ENCODE measurements at places on chromosomes 2 and 18. TPM values are rescaled to one million over a fixed set of nuclear protein-coding genes. Genes with fewer than 3 reads are reported as not detected.

DNA sequence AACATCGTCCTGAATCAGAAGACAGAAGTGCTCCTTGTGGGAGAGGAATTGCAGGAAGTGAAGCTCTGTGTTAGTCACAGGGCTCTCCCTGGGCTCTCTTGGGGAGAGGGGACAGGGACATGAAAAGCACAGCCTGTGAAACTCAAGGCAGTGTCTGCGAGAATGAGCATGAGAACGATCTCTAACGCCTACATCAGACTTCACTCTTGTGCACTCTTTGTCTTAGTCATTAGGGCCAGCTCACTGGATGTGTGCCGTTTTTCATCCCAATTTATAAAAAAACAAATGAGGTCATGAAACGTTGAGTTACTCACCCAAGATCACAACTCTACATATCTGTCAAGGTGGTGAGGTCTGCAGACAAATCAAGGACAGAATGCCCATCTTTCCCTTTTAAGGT lies 27.0 kb upstream of the TWIST2 start:
- no peak for DNase-seq

DNA sequence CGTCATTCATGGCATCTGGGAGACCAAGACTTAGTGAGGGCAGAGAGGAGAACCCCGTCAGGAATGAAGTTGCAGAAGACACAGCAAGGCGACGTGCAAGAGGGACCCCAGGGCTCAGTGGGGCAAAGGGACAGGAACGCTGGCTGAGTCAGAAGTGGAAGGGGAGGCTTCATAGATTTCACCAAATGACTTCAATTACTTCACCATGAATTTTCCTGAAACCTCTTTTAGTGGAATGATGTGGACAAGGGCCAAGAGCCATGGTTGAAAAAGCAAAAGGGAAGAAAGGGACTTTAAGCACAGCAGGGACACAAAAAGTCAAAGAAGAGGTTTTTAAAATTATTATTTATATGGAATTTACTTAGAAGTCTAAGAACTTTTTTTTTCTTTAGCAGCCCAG lies 141.6 kb upstream of the PID1 start:
- DNase-seq = no peak

DNA sequence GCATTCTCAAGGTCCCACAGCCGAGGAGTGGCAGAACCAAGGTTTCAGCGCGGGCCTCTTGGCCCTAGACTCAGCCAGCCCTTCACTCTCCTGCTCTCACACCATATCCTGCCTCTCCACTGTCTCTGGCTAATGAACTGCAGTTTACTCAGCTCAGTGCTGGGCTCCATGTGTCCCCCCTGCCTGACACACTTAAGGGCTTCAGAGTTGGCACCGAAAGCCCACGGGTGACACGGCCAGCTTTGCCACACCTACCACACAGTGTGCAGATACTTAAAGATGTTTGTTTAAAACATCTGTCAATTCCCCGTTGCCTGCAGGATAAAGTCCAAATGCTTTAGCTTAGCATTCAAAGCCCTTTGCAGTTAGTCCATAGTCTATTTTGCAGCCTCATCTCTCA lies 241.2 kb downstream of the SEPTIN10 start:
- DNase-seq = no peak

DNA sequence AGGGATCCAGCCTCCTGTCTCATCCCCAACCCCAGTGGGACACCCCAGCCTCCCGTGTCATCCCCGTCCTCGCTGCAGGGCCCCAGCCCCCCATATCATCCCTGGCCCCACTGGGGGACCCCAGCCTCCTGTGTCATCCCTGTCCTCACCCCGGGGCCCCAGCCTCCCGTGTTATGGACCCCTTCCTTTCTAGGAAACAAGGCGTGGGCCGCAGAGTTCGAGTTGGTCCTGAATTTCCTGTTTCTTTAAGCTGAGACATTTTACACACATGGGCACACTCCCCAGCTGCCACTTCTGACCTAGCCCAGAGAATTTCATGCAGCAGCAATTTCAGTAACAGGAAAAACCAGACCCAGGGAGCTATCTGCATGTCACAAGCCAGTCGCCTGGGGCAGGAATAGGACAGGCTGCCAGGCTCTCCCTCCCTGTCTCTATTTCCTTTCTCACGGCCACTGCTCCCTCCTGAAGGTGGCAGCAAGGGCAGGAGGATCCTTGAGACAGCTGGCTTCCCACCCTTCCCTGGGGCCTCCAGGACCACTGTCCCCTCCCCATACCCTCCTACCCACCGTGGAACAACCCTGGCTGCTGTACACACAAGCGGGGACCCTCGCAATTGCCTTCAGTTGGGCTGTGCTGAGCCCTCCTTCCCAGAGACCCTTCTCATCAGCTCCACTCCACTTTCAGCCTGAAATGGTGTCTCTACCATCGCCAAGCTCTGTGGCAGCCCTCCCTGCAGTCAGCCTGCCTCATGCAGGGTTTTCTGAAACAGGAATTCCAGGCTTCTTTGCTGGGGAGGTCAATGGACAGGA lies 141.9 kb upstream of the ID2 start:
- DNase-seq = no peak

DNA sequence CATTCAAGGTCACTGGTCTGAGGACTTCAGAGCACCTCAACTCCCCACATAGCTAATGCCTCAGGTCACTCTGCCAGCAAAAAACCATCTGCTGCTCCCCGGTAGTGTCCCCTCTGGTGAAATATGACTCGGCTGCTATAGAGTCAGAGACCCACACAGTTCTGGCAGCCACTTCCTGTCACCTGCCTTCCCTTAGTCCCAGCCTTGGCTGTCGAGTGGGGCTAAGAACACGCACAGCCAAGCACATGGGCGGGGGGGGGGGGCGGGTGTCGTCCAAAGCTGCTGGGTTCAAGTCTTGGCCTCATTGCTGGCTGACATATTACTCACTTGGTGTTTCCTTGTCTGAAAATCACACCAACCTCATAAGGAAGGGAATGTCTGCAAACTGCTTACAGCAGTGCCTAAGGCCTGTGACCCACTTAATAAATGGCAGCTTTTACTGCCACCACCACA lies 37.5 kb downstream of the POLR1A start:
- no peak for DNase-seq

DNA sequence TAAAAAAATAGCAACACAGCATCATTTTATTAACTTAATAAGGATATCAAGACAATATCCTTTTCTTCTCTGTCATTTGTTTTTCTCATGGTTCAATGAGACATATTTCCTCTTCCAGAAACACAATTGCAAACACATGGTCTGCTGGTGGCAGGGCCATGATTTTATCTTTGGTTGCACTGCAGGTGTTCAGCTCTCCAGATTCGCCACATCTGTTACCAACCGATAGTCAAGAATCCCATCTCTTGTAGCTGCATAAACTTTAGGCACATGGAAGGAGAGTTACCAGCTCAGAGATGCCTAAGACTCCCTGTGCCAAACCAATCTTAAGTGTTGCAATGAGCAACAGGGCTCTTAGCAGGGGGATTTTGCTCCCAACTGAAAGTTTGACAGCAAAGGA lies 1303.2 kb upstream of the CELF4 start:
- DNase-seq = no peak

DNA sequence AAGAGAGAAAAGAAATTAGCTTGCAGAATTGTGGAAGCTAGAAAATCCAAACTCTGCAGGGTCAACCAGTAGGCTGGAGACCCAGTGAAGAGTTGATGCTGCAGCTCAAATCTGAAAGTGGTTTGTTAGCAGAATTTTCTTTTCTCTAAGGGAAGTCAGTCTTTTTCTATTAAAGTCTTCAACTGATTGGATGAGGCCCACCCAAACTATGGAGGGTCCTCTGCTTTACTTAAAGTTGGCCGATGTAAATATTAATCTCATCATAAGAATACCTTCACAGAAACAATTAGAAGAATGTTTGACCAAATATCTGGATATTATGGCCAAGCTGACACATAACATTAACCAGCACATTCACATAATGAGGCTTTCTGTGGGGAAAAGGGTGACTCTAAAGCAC lies 73.7 kb downstream of the FTCDNL1 start:
- DNase-seq = no peak

- no peak for DNase-seq
Measured at GRCh38 chr2:150853263-150853662, 365.8 kb upstream of the RND3 start.

GRCh38 chr18:55275039-55275901 lies 312.7 kb downstream of the TCF4 start:
- peak; percentile 60 for DNase-seq

DNA sequence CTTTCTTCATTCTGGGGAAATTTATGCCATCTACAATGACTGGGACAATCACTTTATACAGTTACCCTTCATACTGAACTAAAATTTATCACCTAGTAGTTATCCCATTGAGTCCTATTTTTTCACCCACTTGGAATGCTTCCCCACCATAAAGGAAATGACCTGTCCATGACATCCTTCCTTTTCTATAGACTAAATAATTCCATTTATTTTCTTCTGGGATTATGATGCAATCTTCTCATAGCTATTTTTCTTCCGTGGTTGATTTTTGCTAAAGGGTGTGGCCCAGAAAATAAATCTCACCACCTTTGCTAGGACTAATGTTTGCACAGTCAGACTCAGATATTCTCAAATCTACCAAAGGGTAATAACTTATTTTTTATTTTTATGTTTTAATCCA lies 186.1 kb upstream of the NRXN1 start:
- peak; percentile 46 for DNase-seq

- DNase-seq = no peak
Measured at GRCh38 chr2:235966932-235967757, 201.0 kb downstream of the GBX2 start.

DNA sequence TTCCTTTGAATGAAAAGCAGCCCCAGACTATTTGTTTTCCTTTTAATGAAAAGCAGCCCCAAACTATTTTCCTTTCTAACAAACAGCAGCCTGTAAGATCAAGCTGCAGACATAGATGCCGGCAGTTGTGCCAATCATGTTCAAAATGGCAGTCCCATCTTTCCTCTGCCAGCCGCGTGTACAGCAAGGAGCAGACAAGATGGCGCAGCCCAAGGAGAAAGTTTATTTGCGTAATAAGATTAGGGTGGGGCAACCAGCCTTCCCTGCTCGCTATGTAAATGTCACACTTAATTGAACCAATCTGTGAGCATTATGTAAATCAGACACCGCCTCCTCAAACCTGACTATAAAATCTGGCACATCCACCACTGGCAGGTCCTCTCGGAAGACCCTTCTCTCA lies 226.0 kb downstream of the TGIF1 start:
- peak; percentile 33 for DNase-seq

DNA sequence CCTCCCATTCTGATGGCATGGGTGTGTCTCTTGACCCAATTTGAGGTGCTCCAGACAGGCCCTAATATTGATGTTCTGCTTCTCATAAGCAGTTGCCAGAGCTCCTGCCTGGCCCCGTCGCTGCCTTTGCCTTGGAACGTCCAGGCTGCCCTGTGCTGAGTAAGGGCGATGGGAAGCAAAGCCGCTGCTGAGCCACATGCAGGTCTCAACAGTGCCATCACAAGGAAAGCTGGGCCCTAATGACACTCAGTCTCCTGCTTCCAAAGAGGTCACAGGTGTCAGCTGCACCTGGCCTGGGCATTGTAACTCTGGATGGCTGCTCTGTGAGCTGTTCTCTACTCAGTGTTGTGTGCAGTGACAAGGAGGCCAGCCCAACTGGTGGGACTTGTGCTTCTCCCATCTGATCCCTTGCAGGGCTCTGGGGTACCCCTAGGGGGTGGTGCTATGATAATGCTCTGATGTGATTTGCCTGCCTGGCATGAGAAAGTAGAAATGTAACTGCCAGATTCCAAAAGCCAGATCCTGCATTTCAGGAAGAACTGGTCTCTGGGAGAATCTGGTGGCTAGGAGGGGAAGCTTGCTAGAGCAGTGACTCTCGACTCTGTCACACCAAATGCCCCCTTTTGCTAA lies 8.7 kb downstream of the TTC39C start:
- peak; percentile 44 for DNase-seq

GRCh38 chr2:235264512-235264911 lies 229.3 kb upstream of the AGAP1 start:
- peak; percentile 31 for DNase-seq

DNA sequence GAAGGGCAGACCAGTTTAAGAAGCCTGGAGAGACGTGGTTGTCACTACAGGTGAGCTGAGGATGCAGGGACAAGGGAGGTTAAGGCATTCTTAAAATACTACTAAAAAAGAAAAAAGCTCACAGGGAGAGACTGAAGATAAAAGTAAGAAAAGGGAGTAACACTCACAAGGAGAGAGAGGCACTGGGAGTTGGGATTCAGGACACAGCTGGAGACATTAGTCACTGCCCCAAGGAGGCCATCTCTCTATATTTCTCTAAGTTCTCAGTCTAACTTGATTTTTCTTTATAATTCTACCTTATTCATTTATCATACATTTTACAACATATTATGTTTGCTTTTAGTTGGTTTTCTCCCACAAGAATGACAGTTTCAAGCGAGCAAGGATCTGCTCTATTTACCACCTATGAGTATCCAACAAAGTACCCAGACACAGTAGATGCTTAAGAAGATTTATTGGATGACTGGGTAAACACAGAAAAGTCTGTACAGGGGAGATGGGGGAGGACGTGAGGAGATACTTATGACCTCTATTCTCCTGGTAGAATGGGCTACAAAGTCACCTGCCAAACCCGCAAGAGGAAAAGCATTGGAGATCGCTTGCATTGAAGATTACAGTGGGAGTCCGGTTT lies 2.2 kb downstream of the SERPINE2 start:
- no peak for DNase-seq

DNA sequence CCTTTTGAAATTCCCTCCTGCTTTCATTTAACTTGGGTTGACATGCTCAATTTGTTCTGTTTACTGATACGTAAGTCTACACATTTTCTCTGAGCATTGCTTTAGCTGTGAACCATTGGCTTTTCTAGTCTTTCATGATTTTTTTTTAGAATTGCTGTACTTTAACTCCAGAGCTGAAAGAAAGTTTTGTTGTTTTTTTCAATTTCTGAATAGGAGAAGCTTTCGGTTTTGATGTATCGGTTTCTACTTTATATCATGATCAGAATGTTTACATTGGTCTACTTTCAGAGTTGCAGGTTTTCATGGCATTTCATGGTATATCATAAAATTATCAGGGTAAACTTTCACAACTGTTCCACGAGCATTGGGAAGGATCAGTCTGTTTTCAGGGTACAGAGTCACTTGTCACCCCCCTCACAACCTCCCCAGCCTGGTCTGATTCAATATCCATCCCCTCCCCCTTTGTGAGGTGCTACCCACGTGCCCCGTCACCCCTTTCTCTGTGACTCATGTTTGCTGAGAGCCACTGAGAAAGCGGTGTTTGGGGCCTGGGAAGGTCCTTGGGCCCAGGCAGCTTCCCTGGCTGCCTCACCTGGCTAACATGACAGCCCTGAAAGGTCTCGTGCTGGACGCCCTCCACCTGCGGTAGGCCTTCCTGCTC lies 7.0 kb downstream of the ASTL start:
- DNase-seq = no peak

GRCh38 chr18:54035927-54036326 lies 188.5 kb downstream of the MBD2 start:
- DNase-seq = no peak

SPHKAP gene
- total RNA-seq = 10.3 TPM

PJVK gene
- total RNA-seq = 1.9 TPM

TPGS2 gene
- 102 TPM for total RNA-seq

SPRED2 gene
- total RNA-seq = 81.0 TPM

GALNT13 gene
- not detected for total RNA-seq

PLGLB1 gene
- 3.3 TPM for total RNA-seq

TTC32 gene
- 16.1 TPM for total RNA-seq

SLC66A3 gene
- 4.2 TPM for total RNA-seq

NFU1 gene
- total RNA-seq = 54.3 TPM

B3GNT7 gene
- 0.09 TPM for total RNA-seq

All from A673 (cell line).